ENCODE measurements at places on chromosomes 16 and 17.
A peak's percentile ranks its signal among the peaks of the same experiment; 100 is the strongest.

DNA sequence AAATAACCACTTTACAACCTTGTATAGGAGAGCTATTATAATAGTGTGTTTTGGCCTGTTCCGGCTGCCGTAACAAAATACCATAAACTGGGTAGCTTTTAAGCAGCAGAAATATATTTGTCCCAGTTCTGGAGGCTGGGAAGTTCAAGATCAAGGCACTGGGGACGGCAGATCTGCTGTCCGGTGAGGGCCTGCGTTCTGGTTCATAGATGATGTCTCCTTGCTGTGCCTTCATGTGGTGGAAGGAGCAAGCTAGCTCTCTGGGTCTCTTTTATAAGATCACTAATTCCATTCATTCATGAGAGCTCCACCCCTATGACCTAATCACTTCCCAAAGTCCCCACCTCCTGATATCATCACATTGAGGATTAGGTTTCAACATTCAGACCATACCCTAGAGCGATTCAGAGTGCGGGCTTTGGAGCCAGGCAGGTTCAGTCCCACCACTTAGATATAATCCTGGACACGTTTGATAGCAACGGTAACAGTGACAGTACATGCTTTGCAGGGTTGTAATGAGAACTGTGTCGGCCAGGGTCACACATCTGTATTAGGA lies 76.2 kb upstream of the ZFHX3 start:
- no peak for DNase-seq

- DNase-seq, result no peak
Measured at GRCh38 chr16:81700071-81700779, 78.9 kb upstream of the PLCG2 start.

DNA sequence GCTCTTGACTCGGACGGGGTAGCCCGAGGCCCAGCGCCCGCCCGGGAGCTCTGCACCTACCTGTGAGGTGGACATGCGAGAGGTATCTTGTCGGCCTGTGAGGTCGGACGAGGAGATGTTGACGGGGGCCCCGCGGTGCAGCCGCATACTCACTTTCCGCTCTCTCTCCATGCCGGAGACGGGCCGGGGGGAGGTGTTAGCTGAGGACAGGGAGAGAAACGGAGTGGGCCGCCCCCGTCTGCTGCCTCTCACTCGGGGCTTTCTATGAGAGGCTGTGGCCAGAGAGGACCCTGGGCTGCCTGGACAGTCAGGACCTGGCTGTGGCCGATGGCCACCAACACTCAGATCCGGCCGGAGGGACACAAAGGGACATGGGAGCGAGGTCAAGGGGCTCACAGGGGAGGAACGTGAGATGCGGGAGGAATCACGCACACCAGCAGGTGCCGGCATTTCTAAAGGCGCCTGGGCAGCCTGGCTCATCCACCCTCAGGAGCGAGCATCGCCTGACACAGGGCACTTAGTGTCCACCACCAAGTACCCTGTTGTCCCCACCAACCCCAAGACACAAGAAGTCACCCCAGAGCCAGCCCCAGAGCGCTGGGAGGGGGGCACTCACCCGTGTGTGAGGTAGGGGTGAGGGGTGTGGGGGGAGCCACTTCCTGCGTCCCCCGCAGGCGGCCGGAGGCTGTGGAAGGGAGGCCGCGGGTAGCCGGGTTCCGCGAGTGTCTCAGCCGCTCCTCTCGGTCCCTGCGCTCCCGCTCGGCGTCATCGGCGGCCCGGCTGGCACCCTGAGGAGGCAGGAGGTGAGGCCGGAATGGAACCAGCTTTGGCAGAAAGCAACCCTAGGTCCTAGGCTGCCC lies 20.2 kb downstream of the SLC16A3 start:
- no peak for DNase-seq

GRCh38 chr16:48498769-48499631 lies 111.0 kb downstream of the N4BP1 start:
- no peak for DNase-seq

DNA sequence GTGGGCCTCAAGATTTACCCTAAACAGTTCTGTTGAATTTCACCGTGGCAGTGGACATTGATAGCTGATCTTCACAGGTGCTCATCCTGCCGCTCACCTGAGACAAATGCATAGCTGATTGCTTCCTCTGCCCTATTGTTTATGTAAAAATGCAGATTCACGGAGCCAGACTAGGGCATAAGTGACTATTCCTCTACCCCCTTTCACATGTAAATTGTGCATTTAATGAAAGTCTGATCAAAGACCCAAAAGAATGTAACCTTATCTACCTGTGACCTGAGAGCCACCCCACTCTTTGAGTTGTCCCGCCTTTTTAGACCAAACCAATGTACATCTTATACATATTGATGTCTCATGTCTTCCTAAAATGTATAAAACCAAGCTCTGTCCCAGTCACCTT lies 312.4 kb upstream of the CDH5 start:
- no peak for DNase-seq

GRCh38 chr17:79843816-79844800 lies 4.9 kb upstream of the CBX4 start:
- DNase-seq, result no peak

- no peak for DNase-seq
Measured at GRCh38 chr17:57004944-57005579, 27.1 kb downstream of the SCPEP1 start.

- peak; percentile 70 for DNase-seq
Measured at GRCh38 chr16:11232852-11233726, 22.9 kb downstream of the SOCS1 start.

- peak; percentile 68 for DNase-seq
Measured at GRCh38 chr16:27154705-27155521, 48.4 kb upstream of the KDM8 start.

DNA sequence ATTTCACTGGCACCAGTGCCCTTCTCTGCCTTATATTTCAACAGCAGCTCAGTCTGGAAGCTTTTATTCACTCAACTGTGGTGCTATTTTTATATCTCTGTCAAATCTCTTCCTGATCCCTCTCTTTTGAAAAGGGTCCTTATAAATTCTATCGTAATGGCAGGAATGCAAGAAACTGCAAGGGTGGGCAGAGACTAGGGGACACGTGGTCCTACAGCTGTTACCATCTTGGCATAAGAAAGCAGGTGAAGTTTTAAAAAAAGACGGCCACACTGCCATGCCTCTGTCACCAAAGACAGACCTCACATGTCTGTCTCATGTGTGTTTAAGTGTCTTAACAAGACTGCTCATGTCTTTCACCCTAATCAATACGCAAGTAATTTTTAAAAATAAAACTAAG lies 368.4 kb upstream of the CDH11 start:
- DNase-seq, result no peak

- DNase-seq, result no peak
Measured at GRCh38 chr16:55661941-55662643, 6.3 kb downstream of the SLC6A2 start.

DNA sequence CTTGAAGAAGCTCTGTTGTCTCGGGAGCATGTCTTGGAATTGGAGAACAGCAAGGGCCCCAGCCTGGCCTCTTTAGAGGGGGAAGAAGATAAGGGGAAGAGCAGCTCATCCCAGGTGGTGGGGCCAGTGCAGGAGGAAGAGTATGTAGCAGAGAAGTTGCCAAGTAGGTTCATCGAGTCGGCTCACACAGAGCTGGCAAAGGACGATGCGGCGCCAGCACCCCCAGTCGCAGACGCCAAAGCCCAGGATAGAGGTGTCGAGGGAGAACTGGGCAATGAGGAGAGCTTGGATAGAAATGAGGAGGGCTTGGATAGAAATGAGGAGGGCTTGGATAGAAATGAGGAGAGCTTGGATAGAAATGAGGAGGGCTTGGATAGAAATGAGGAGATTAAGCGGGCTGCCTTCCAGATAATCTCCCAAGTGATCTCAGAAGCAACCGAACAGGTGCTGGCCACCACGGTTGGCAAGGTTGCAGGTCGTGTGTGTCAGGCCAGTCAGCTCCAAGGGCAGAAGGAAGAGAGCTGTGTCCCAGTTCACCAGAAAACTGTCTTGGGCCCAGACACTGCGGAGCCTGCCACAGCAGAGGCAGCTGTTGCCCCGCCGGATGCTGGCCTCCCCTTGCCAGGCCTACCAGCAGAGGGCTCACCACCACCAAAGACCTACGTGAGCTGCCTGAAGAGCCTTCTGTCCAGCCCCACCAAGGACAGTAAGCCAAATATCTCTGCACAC lies 21.2 kb downstream of the AKAP1 start:
- DNase-seq, result no peak

DNA sequence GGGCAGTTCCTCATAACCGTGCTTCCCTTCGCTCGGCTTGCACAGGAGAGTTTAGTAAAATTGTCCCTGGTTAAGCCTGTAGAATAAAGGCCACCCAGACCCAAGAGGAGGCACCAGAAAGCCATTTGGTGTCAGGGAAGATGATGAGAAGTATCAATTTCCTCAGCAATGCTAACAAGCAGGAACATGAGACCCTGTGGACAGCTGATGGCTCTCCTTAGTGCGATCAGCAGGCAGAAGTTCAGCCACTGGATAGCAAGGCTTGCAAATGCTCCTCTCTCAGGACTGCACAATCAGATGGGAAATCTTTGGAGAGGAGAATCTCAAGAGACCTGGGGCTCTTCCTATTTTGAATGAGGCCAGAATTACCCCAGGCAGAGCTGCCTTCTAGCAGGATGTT lies 261.1 kb upstream of the DYNLRB2 start:
- no peak for DNase-seq
